Hematopoietic multipotent progenitor cell treated with erythropoietin and hydrocortisone succinate and interleukin-3 and kit ligand, for 15 days (in vitro differentiated cells): ENCODE measurements at places on chromosomes 7 and 10.

- no peak for DNase-seq
Observed at GRCh38 chr7:151721694-151722093, 155.2 kb downstream of the PRKAG2 start.

DNA sequence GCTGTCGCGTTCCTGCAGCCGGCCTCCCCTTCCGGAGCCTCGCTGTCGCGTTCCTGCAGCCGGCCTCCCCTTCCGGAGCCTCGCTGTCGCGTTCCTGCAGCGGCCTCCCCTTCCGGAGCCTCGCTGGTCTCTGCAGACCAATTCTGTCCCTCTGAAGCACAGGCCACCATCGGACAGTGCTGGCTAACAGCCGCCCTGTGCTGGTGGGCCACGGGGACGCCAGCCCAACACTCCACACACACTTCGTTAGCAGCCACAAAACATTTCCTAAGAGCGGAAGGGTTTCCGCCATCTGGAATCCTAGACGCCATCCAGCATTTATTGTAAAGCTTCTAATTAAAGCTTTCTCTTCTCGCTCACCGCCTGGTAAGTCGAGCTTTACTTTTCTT is 11.2 kb downstream of the GPER1 start:
- DNase-seq, result no peak

- DNase-seq, result no peak
Observed at GRCh38 chr7:86978808-86979506, 80.5 kb downstream of the ELAPOR2 start.

GRCh38 chr10:63915240-63915639 is 394.0 kb downstream of the REEP3 start:
- no peak for DNase-seq

DNA sequence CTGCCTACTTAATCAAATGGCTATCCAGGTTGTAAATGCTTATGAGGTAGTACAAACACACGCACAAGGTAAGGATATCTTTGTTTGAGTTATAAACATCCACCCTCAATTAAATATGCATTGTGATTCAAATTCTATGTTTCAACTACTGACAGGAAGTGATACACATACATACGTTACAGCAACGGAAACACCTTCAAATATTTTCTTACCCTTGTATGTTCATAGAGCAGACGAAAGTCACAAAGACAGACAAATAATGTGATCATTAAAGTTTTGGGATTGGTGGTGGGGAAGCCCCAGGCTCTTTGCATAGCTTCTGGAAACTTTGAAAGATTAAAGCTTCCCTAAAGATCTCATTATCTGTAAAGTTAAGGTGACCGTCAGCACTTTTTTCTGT is 521.0 kb downstream of the PARD3 start:
- no peak for DNase-seq

GRCh38 chr10:13628661-13629060 is 41.9 kb downstream of the PRPF18 start:
- DNase-seq, result no peak

DNA sequence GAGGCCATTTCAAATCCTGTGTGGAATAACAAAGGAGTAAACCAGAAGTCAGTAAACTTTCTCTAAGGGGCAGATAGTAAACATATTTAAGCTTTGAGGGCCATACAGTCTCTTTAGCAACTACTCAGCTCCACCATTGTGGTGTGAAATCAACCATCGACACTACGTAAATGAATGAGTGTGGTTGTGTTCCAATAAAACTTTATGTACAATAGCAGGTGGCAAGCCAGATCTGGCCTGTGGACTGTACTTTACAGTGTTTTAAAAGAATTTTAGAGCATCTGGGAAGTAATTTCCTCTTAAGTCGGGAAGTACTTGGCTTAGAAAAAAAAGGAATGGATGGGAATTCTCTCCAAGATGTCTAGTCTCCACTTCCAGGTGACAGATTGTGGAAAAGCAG is 71.3 kb downstream of the ARHGAP22 start:
- no peak for DNase-seq

DNA sequence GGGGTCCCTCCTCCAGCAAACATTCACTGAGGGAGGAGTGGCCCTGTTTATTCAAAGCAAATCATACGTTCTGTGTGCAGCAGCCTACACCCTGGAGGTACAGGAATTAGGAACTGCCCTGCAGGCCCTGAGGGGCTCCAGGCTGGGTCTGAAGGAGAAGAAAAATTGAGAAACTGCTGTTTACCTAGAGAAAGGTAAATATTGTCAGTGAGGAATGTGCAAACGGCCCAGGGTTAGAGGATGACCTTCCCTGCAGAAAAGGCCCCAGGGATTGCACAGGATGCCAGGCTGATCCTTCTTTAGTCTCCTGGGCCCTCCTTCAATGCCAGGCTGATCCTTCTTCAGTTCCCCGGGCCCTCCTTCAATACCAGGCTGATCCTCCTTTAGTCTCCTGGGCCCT is 5.7 kb downstream of the CALML5 start:
- no peak for DNase-seq

- DNase-seq, result no peak
Observed at GRCh38 chr10:101394524-101395133, 40.7 kb downstream of the BTRC start.

GRCh38 chr7:21076574-21076973 is 289.9 kb upstream of the SP8 start:
- DNase-seq, result no peak

- DNase-seq, result no peak
Observed at GRCh38 chr7:129090300-129090907, 35.5 kb upstream of the TNPO3 start.

GRCh38 chr10:33422471-33423153 is 88.1 kb upstream of the NRP1 start:
- DNase-seq, result no peak

DNA sequence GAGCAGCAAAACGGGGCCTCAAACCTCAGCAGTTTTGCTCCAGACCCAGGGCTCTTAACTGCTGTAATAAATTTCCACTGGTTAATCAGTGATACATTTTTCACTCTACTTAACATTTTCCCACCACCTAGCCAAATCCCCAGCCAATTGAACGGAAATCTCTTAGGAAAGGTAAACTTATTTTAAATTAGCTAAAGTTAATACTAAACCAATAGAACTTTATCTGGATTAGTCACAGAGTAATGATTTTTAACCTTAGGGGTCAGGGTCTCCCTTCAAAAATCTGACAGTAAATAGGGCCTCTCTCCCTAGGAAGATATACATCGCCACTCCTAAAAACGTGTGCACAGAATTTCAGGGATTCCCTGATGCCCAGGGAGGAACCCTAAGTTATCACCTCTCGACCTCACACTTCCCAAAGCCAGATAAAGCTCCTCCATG is 87.4 kb upstream of the KMT2E start:
- DNase-seq, result no peak

DNA sequence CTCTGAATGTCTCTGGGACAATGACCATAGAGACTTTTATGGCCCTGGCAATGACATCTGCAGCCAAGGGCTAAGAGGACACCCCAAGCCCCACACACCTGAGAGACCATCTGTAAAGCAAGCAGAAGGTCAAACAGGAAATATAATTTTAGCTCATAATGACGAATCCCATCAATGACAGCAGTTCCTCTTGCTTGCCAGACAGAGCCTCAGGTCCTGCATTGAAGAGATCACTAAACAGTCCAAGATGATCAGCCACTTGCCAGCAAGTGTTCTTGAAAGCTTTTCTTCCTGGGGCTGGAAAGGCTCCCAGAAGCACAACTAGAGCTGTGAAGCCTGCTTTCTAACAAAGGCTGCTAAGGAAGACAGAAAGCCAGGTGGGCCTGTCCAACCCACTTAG is 993.7 kb upstream of the AUTS2 start:
- no peak for DNase-seq

- DNase-seq, result no peak
Observed at GRCh38 chr10:57867241-57867640, 400.5 kb downstream of the IPMK start.

DNA sequence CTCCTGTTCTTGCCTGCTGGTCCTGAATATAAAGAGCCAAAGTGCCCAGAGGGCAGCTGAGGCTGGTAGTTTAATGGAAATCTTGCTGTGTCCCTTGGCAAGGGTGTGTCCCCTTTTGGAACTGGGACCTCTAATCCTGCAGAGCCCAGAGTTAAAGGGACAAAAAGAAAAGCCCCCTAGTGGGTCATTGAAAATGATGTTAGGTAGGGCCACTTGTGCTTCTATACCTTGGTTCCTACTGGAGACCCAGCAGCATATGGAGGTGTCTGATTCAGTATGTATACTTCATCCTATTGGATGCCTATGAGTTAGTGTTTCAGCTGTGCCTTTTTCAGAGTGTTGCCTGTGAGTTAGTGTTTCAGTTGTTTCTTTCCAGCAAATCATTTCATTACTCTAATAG is 30.5 kb downstream of the TFAM start:
- DNase-seq, result no peak

DNA sequence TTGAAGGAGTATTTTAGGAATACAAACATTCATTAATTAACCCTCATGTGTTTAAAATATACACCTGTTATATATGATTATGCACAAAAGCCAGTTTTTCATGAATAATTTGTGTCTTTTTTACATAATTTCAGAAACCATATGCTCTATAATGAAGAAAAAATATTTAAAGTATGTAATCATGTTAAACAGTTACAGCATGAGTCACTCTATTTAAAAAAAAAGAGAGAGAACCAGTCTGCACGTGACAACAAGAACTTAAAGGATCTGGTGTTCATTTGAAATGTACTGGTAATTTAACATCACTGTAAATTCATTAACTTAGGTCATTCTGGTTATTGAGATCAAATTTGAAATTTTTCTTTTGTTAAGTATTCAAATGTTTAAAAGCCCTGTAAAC is 228.5 kb downstream of the CACNB2 start:
- DNase-seq, result no peak

DNA sequence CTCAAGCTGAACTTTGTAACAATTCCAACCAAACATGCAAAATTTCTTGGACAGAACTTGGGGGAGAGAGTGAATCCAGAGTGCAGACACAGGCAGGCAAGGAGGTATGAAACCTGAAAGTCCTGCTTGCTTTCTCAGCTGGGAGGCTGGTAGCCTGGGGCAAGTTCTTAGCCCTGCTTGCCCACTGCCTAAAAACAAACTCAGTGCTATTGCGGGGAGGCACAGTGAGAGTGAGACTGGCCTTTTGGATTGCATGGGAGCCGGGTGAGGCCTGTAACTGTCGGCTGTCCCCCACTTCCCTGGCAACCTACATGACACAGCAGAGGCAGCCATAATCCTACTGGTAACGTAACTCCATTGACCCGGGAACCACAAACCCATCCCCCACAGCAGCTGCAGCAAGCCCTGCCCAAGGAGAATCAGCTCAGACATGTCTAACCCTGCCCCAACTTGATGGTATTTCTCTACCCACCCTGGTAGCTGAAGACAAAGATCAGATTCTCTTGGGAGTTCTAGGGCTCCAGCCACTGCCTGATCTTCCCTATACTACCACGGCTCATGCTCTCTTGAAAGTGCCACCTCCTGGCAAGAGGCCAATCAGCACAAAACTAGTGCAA is 663.6 kb downstream of the GRM8 start:
- DNase-seq, result no peak

DNA sequence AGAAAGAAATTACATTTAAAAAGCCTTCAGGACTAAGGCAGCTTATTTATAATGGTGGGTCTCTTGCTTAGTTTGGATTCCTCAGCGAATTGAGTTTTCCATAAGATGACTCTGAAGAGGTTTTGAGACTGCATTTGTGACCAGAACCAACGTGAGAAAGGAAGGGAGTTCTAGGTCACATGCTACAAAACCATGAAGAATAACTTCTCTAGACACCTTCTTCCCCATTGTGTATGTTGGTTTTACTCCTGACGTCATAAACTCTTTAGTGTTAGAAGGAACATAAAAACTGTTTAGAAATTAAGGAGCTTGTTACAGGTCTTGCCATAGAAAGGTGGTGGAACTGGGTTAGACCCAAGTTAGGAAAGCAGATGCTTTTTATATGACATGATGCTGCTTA is 11.1 kb downstream of the PTPN12 start:
- no peak for DNase-seq

GRCh38 chr10:131264110-131264788 is 47.3 kb downstream of the TCERG1L start:
- no peak for DNase-seq

DNA sequence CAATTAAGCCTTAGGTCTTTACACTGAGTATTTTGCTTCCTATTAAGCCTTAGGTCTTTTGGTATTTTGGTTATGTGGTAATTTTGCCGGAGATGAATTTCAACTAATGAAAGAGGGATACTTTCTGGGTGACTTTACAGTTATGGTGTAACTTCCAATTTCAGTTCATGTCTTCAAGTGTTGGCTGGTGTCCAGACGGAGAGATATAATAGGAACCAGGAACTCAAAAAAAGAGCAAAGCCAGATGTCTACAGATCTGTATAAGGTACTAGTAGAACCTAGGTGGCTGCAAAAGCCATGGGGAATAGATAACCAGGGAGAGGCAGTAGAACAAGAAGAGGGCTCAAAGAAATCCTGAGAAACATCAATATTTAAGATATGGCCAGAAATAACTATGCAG is 12.3 kb downstream of the ERCC6 start:
- DNase-seq, result no peak

- DNase-seq, result no peak
Observed at GRCh38 chr7:2000746-2001321, 231.9 kb downstream of the MAD1L1 start.

DNA sequence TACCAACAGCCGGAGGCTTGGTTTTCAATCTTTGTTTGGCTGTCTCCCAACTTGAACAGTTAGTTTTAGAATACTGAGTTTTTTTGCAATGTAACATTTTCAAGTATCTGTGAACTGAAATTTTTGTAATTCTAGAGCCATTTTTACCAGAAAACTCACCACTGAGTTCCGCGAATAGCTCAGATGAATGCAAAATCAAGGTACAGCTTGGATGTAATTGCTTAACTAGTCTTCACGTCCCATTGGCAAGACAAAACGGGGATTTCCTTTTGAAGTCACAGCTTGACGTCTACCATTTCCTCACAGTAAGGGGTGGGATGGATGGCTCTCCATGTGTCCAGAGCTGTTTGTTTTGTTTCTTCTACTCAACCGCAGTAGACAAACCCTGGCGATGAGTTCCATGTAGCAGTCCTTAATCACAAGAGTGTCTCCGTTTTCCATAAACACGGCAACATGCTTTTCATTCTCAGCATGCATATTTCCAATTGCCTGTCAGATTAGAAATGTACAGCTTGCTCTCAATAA is 55.8 kb upstream of the FGFR2 start:
- DNase-seq, result no peak

DNA sequence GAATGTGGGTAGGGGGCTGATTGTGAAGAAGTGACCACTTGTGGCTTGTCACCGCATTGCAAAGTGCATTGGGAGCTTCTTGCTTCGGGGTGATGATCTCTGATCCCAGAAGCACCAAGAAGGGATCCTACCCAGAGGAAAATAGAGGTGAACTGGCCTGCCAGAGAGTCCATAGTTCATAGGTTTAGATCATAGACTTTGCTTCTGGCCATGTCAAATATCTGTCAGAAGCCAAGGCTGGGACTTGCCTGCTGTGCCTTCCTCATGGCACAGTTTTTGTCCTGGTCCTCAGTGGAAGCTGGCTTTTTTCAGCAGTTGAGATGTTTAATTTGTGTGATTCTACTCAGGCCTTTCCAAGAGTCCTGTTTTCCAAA is 1.1 kb downstream of the ZSWIM8 start:
- DNase-seq, result no peak
